ENCODE measurements at places on chromosomes 3 and 15. TPM values are rescaled to one million over a fixed set of nuclear protein-coding genes. Genes with fewer than 3 reads are reported as not detected.

- peak; percentile 19 for DNase-seq
These were observed 959 bp upstream of the RASA2 start for GRCh38 chr3:141485641-141486495.

- DNase-seq, result no peak
These were observed 1.1 kb upstream of the NPHP3 start for GRCh38 chr3:132723024-132723950.

- peak; percentile 31 for DNase-seq
These were observed 110.5 kb upstream of the GAP43 start for GRCh38 chr3:115512565-115513415.

GRCh38 chr3:35992041-35992440 is 352.7 kb downstream of the ARPP21 start:
- DNase-seq, result no peak

- no peak for DNase-seq
These were observed 12.7 kb downstream of the OXTR start for GRCh38 chr3:8756671-8757070.

DNA sequence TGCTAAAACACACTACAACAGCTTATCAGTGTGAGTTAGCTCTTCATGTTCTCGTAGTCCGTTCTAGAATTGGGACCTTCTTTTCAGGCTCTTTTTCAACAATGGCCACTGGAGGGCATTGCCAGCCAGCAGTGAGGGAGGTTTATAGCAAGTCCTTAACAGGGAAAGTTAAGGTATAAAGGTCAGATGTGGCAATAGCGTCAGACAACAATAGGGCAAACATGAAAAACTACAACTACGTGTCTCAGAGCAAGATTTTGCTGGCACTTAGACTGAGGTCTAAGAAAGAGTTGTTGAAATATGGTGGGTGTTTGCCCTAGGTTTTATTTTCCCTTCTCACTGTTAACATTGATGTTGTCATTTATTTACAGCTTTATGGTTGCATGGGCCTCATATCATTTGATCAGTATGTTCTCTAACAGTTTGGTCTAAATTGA is 161.4 kb downstream of the GMNC start:
- DNase-seq, result peak; percentile 25

DNA sequence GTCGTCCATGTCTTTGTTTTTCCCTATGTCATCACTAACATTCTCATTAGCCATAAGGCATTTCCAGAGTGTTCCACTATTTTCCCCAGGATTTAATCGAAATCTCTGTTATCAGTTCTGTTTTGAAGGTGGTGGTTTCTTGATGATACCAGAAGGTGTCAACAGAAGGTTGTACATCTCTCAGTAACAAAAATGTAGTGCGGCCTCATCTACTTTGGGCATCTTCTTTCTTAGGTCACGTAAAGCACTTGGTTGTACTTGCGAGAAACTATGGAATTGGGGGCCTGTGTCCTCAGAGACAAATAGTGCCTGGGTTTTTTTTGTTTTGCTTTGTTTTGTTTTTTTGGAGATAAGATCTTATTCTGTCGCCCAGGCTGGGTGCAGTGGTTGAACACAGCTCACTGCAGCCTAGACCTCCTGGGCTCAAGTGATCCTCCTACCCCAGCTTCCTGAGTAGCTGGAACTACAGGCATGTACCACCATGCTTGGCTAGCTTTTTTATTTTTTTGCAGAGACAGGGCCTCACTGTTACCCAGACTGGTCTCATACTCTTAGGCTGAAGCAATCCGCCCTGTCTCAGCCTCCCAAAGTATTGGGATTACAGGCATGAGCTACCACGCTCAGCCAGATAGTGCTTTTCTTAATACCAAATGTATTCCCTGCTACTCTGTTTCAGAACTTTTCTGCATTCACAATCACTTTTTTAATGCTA is 61.2 kb upstream of the FURIN start:
- no peak for DNase-seq

DNA sequence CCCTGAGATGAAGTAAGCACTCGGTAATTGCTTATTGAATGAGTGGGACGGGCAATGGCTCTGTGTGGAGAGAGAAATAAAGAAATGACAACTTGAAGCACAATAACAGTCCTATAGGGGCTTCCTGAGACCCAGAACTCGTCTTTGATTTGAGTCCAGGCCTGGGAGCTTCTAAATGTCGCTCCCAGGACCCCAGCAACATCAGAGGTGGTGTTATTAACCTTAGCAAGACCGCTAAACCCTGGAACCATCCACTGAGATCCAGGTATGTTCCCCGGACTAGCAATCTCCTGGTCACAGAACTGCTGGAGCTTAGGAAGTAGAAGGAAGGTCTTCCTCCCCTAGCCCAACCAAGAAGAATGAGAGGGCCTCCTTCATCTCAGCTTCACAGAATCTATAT is 160.0 kb downstream of the MINAR1 start:
- no peak for DNase-seq

DNA sequence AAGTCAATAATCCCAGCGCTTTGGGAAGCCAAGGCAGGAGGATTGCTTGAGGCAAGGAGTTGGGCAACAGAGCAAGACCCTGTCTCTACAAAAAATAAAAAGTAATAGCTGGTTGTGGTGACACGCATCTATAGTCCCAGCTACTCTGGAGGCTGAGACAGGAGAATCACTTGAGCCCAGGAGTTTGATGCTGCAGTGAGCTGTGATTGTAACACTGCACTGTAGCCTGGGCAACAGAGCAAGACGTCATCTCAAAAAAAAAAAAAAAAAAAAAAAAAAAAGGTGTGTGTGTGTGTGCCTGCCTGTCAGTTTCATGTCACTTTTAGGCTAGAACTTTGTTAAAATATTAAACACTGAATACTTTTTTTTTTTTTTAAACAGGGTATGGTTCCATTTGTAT is 28.4 kb downstream of the DNAJC19 start:
- no peak for DNase-seq

DNA sequence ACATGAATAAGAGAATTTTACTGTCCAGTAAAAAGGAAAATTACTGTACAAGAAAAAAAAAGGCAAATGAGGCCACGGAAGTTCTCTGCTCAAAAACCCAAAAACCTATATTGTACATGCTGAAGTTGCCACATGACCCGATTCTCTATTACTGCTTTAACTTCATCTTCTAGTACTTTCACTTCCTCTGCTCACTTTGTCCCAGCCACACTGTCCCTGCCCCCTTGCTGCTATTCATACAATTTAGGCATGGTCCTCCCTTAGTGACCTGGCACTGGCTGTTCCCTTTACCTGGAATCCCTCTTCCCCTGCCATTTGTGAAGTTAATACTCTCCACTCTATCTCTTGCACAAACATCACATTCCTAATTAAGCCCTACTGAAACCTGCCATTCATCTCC is 457.4 kb downstream of the MAGI1 start:
- DNase-seq, result no peak

DNA sequence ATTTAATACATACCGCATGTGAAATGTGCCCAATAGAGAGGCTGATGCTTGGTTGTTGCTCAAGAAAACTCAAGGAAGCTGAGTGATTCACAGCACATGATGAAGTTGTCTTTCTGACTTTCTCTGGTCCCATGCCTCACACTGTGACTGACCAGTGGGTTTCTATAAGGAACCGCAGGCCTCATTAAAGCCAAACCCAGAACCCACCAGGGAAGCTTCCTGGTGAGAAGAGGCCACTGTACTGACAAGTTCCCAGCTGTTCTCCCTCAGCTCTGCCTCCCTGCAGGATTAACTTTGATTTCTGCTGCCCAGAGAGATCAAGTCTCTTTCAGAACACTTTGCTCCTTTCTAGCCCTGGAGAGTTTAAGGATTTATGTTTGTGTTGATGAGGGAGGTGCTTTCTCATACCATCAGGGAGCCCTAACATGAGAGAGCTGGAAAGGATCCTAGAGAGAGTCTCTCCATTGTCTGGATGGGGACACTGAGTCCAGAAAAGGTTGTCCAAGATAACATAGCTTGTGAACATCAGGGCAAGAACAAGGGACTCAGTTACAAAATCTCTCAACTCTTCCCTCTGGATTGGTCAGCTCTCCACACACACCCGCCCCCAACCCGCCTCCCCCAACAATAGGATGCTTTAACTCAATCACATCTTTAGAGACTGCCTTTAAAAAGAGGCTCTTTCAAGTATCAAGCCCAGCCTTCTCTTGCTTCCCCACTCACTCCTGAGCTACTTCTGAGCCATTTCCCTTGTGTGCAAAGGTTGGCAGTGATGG is 303.2 kb upstream of the TLE3 start:
- no peak for DNase-seq

DNA sequence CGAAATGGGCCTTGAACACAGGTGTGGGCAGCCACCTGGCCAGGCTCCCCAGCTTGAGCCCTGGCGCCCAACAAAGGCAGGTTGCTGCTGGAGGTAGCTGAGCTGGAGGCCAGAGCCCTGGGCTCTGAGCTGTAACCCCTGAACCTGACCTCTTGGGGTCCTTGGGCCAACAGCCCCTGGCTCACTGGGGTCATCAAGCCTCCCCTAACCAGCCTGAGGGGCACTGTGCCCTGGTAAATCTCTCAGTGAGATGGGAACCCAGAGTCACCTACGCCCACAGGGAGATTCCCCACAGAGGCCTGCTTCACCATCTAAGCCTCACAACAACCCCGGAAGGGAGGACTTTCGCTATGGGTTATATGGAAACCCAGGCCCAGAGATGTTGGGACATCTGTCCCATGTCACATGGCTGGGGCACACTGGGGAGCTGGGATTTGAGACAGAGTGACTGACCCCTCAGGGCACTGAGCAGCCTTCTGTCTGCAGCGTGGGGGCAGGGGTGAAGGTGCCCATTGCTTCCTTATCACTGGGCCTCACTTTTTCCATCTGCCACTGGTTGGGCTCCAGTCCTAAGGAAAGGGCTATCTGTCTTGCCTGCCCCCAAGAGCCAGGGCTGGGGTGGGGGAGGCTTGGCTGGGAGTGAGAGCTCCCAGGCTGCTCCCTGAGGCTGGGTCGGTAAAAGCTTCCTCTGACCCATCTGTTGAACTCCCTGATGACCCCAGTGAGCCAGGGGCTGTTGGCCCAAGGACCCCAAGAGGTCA is 59.1 kb downstream of the IQSEC1 start:
- peak; percentile 42 for DNase-seq

DNA sequence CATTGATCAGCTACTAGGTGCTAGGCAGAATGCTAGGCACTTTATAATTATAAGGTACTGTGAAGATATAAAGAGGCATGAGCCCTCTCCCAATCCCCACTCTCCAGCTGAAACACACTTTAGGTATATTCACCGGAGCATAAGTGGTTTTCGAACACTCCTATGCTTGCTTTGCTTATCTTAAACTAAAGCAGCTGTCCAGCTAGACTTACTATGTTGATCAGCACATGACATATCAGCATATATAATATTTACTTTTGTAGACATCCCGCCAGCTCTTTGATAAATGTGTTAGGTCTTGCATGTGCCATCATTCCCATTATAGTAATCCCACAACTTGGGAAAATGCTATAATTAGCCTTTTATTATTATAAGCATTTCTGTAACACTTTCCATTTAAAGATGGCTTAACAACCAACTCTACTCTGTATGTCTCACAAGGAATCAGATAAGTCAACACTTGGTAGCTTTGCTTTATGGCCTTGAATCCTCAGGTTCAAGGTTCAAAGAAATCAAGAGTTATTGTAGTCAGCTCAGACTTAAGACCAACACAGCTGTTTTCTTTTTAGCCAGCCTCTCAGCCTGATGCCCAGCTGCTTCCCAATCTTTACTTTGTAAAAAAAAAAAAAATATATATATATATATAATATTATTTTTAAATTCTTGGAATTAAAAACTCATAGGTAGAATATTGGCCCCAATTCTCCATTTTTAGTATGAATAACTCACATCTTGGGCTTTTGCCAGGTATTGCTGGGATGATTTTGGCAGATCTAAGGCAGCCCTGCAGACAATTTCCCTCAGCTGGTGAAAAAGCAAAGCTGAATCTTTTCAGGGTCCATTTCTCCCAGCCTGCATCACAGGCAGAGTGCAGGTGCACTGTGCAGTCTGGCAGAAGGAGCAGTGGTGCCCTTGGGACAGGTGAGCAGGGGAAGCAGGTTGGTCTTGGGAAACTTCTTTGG is 104.2 kb downstream of the THRB start:
- DNase-seq, result no peak

CAMK2N2 gene
- not detected for polyA plus RNA-seq

GPR27 gene
- polyA plus RNA-seq, result 0.30 TPM

EOMES gene
- polyA plus RNA-seq, result 1.9 TPM

NUTM1 gene
- not detected for polyA plus RNA-seq

CLSTN2 gene
- polyA plus RNA-seq, result not detected
